ENCODE measurements at places on chromosomes 5 and 9. TPM values are rescaled to one million over a fixed set of nuclear protein-coding genes. Genes with fewer than 3 reads are reported as not detected.

The SHOC1 gene
- total RNA-seq: not detected

The PRELID2 gene
- 4.1 TPM for total RNA-seq

DNA sequence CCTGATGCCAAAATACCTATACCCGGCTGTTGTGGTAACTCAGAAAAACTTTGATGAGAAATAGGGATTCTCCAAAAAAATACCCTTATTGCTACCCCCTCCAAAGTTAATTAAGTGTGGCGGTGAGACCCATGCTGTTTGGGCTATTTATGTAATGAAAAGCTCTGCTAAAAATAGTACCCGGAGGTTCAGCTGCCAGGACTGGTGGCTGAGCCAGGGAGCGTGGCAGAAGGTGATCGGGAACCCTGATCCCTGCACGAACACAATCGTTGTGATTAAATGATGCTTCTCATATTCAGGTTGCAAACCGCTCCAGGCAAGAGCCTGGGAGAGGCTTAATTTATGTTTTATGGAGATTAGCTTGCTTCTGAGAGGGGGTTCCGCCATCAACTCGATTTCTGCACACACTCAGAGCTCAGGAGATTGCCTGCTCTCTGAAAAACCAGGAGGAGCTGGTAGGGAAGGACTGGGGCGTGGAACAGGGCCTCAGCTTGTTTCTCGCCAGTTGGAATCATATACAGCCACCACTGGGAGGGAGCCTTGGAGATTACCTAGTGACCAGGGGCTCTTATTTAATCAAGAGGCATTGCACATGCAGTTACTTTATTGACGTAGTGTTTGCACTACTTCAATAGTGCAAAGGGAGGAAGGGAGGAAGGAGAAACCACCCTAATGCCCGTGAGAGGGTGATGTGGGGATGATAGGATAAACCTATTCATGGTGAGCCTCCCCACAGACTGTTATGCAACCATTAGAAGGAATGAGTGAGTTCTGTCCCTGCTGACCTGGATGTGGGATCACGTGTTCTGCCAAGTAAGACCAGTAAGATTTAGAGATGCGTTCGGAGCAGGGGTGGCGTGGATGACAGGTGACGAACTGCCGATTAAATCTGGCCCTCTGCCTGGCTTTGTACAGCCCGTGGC, 23.4 kb downstream of the HRH2 start:
- DNase-seq: no peak

GRCh38 chr9:126420135-126420534, 93.5 kb downstream of the MVB12B start:
- DNase-seq: no peak

- DNase-seq: peak; percentile 86
These were observed 10.3 kb upstream of the ABL1 start for GRCh38 chr9:130824643-130825350.

The ORM2 gene
- 2.2 TPM for total RNA-seq

The ANKRD18B gene
- total RNA-seq: 14.4 TPM

- peak; percentile 27 for DNase-seq
These were observed 9.9 kb downstream of the UCK1 start for GRCh38 chr9:131521203-131521602.

DNA sequence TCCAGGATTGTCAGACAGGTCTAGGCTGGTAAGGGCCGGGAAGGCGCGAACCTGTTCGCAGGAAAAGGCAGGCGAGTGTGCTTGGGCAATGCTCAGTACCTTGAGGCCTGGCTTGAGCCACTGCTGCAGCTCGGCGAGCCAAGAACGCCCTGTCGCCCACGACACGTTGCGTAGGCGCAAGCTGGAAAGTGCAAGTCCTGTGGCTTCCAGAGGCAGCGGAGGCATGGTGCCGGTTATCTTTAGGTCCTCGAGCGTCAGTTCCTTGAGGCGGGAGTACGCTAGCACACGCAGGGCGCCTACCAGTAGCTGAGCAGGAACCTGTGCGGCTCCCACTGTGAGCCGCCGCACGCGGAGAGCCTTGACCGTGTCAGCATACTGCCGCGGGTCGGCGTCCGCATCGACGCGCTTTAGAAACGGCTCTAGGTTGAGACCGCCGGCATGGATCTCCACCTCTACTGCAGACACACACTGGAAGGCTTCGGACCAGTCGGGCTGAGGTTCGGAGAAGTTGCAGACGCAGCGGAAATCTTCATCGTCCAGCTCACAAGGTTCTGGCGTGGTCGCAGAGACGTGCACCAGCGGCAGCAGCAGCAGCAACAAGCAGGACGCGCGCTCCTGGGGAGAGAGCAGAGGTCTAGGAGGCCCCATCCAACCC, 482 bp downstream of the CD14 start:
- DNase-seq: peak; percentile 69

GRCh38 chr9:118029425-118029824, 325.2 kb downstream of the TLR4 start:
- DNase-seq: no peak

DNA sequence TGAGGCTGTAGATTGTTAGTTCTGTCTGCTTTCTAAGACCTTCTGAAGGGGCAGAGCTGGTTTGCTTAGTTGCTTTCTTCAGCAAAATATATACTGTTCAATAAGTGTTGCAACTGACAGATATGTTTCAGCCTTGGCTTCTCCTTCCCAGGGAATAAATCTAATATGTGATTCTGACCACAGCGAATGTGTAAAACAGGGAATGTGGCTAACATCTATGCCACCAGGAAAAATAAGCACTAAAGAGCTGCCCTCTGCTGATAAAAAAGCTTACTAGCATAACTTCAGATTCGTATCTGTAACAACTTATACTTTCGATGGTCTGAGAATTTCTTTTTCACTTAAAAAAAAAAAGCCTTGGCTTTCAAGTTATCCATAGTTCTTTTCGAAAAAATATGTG, 13.0 kb upstream of the OSMR start:
- DNase-seq: no peak

DNA sequence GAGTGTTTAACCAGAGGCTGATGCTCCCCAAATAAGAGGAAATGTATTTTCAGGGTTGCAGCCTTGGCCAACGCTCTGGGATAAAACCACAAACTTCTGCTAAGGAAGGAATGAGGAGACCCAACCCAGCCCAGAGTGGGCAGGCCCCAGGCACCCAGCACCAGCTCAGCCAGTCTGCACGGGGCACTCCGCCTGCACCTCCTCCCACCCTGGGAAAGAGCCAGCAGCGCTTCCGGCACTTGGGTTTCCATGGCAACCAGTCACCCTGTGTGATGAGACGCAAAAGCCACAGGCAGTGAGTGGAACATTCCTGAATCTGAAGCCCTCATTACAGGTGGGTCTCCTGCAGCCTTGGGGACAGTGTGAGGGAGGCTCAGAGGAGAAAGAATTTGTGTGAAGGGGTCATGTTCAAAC, 85.2 kb upstream of the ZBTB43 start:
- DNase-seq: peak; percentile 86
